Spleen (tissue), 13 donors: ENCODE measurements at places on chromosomes 13 and 19. TPM values are rescaled to one million over a fixed set of nuclear protein-coding genes. Genes with fewer than 3 reads are reported as not detected.

- no peak overlapping the region for H3K27ac ChIP-seq
- no peaks in the 10 kb centered on the region for H3K4me1 ChIP-seq
- no peak overlapping the region for H3K4me3 ChIP-seq
- no peaks in the 10 kb centered on the region for H3K36me3 ChIP-seq
These were observed 106.1 kb downstream of the IRS2 start for GRCh38 chr13:109680288-109680687.

DNA sequence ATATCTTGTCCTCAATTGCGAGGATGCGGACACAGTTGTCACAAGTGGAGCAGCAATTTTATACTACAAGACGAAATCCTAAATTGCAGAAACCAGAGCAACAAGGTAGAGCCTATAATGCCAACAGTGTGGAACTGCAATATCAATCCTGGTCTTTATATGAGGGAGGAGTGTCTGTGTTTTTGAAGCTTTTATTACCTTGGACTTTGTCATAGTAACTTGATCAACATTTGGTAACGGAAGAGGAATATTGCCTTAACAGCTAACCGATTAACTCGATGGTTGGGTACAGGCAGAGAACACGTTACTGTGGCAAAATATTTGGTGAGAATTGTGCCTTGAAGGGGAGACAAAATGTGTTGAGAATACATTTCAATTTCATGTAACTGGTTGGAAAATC lies 661.5 kb downstream of the FGF9 start:
- no peak for DNase-seq
- no peak overlapping the region for H3K4me3 ChIP-seq
- no peaks in the 10 kb centered on the region for H3K36me3 ChIP-seq
- H3K4me1 ChIP-seq = no peaks in the 10 kb centered on the region
- H3K27me3 ChIP-seq = no peaks in the 10 kb centered on the region
- no peak overlapping the region for H3K27ac ChIP-seq

DNA sequence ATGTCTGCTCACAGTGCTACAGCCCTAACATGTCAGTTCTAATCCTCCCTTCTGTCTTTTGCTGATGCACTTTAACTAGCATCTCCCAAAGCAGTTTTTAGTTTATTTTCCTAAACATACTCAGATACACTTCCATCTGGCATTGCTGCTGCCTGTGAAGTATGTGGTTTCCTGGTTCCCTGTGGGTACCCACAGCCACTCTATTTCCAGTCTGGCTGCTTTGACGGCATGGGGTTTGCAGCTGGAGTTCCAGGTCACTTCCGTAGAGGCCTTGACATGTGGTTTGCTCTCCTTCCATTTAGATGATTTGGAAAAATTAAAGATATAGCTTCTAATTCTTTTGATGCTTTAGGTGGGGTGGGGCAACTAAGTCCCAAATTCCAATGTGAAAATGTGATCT lies 375.5 kb downstream of the PCDH20 start:
- no peaks in the 10 kb centered on the region for H3K27me3 ChIP-seq
- no peak overlapping the region for H3K27ac ChIP-seq
- no peak overlapping the region for H3K4me3 ChIP-seq
- DNase-seq = no peak
- H3K36me3 ChIP-seq = no peaks in the 10 kb centered on the region

GRCh38 chr19:38012944-38013343 lies 105.9 kb downstream of the SIPA1L3 start:
- no peak overlapping the region for H3K4me3 ChIP-seq
- H3K27me3 ChIP-seq = no peaks in the 10 kb centered on the region
- DNase-seq = no peak
- H3K36me3 ChIP-seq = peaks cover 4% of the 10 kb centered on the region
- no peaks in the 10 kb centered on the region for H3K4me1 ChIP-seq

DNA sequence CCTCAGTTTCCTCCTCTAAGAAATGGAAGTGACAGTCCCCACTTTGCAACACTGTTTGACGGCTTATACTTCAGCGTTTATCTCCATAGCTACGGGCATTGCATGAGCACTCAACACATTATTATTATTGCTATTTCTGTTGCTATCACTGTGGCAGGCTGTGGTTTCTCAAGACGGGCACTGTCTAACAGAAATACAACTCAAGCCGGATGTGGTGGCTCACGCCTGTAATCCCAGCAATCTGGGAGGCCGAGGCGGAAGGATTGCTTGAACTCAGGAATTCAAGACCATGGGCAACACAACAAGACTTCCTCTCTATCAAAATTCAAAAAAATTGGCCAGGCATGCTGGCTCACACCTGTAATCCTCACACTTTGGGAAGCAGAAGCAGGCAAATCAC lies 4.9 kb upstream of the ZSWIM4 start:
- no peaks in the 10 kb centered on the region for H3K27me3 ChIP-seq
- no peaks in the 10 kb centered on the region for H3K36me3 ChIP-seq
- H3K4me1 ChIP-seq = peaks cover 50% of the 10 kb centered on the region

The B9D2 gene
- 9.4 TPM for total RNA-seq

The PSG1 gene
- total RNA-seq = not detected

DNA sequence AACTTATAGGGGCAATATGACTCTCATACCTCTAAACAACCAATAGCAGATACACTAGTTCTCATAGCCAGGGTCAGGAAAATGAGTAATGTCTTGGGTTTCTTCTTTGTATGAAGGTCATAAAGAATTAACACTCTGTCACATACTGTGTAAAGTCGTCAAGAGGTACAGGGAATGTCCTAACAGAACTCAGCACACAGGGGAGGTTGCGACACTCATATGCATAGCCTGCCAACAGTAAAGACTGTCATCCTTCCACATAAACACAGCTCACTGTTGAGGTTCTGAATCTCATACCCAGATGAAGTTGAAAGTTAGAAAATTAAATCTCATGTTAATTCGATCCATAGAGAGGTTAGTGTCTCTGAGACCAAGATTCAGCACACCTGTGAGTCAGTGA lies 34.2 kb upstream of the ZNF254 start:
- no peak overlapping the region for H3K4me3 ChIP-seq
- DNase-seq = no peak
- no peaks in the 10 kb centered on the region for H3K4me1 ChIP-seq
- peaks cover 75% of the 10 kb centered on the region for H3K36me3 ChIP-seq
- no peak overlapping the region for H3K27ac ChIP-seq

- peaks cover 20% of the 10 kb centered on the region for H3K4me1 ChIP-seq
- H3K27me3 ChIP-seq = no peaks in the 10 kb centered on the region
- DNase-seq = no peak
- no peaks in the 10 kb centered on the region for H3K36me3 ChIP-seq
- no peak overlapping the region for H3K27ac ChIP-seq
These were observed 53.0 kb upstream of the ATP12A start for GRCh38 chr13:24627090-24627714.

- H3K4me3 ChIP-seq = no peak overlapping the region
- H3K36me3 ChIP-seq = no peaks in the 10 kb centered on the region
- H3K27me3 ChIP-seq = no peaks in the 10 kb centered on the region
- H3K27ac ChIP-seq = no peak overlapping the region
- H3K4me1 ChIP-seq = peaks cover 12% of the 10 kb centered on the region
- peak; percentile 90 for DNase-seq
These were observed 8.0 kb downstream of the CCDC194 start for GRCh38 chr19:17385878-17386611.

The PLIN4 gene
- total RNA-seq = 10.2 TPM

DNA sequence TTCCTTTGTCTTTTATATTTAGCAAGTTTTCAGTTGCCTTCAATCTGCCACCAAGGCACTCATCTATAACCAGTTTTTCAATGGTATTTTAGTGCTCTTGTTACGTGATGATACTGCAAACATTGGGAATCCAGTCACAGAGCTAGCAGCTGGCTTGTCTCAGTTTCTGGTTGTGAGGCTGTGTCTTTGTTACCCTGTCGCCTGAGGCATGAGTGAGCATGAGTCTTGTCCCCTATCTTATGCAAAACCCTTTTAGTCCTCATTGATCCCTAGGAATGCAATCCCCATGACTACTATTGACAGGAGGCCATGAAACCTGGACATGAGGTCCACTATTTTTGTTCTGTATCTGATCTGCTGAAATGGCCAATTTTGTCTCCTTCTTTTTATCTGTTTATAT lies 391.0 kb downstream of the LMO7 start:
- H3K4me3 ChIP-seq = no peak overlapping the region
- H3K27me3 ChIP-seq = no peaks in the 10 kb centered on the region
- no peak for DNase-seq
- H3K36me3 ChIP-seq = no peaks in the 10 kb centered on the region
- H3K27ac ChIP-seq = no peak overlapping the region

- H3K4me3 ChIP-seq = no peak overlapping the region
- DNase-seq = no peak
- H3K36me3 ChIP-seq = peaks cover 80% of the 10 kb centered on the region
- no peak overlapping the region for H3K27ac ChIP-seq
These were observed 35.5 kb upstream of the ZNF254 start for GRCh38 chr19:24051516-24051915.

DNA sequence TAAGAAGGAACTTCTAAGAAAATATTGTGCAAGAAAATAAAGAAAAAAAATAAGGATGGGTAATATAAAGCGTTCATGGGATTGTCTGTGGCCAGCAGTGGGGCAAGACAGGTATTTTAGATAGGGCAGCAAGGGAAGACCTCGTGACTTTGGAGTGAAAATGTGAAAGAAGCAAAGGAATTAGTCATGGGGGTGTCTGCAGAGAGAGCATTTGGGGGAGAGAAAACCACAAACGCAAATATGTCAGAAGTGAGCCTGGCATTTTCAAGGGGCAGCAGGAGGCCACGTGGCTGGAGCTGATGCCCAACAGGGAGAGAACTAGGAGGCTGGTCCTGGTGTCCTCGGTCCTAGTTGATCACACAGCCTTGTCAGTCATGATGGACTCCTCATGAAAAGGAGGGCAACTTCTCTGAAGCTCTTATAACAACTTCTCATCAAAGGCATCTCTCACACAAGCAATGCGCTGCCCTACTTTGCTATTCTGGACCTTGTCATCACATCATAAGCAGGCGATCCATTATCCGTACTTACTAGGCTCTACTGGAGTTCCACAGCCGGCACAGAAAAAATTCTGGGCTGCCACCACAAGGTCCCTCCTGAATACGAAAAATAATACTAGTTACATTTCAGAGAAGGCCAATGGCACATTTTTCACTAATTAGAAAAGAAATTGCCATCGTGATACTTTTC lies 31.0 kb downstream of the RUBCNL start:
- H3K27me3 ChIP-seq = no peaks in the 10 kb centered on the region
- H3K36me3 ChIP-seq = peaks cover 12% of the 10 kb centered on the region
- no peak overlapping the region for H3K4me3 ChIP-seq
- DNase-seq = no peak
- H3K27ac ChIP-seq = no peak overlapping the region

The SULT2A1 gene
- not detected for total RNA-seq

- H3K27ac ChIP-seq = no peak overlapping the region
- DNase-seq = no peak
- peaks cover 20% of the 10 kb centered on the region for H3K27me3 ChIP-seq
- H3K4me3 ChIP-seq = no peak overlapping the region
- peaks cover 24% of the 10 kb centered on the region for H3K4me1 ChIP-seq
- H3K36me3 ChIP-seq = no peaks in the 10 kb centered on the region
These were observed 4.6 kb upstream of the PEAK3 start for GRCh38 chr19:2286402-2287140.

The KDM4B gene
- 80.5 TPM for total RNA-seq

The SIGLECL1 gene
- total RNA-seq = not detected

The RGL3 gene
- total RNA-seq = 17.9 TPM

The DPP9 gene
- total RNA-seq = 76.5 TPM

- no peak overlapping the region for H3K4me3 ChIP-seq
- no peaks in the 10 kb centered on the region for H3K36me3 ChIP-seq
- H3K27me3 ChIP-seq = no peaks in the 10 kb centered on the region
- no peak for DNase-seq
These were observed 102.7 kb upstream of the POSTN start for GRCh38 chr13:37701306-37701705.
